ENCODE measurements at places on chromosomes 1 and 21.

- no peak for DNase-seq
Measured at GRCh38 chr1:241332037-241332409, 25.0 kb downstream of the RGS7 start.

DNA sequence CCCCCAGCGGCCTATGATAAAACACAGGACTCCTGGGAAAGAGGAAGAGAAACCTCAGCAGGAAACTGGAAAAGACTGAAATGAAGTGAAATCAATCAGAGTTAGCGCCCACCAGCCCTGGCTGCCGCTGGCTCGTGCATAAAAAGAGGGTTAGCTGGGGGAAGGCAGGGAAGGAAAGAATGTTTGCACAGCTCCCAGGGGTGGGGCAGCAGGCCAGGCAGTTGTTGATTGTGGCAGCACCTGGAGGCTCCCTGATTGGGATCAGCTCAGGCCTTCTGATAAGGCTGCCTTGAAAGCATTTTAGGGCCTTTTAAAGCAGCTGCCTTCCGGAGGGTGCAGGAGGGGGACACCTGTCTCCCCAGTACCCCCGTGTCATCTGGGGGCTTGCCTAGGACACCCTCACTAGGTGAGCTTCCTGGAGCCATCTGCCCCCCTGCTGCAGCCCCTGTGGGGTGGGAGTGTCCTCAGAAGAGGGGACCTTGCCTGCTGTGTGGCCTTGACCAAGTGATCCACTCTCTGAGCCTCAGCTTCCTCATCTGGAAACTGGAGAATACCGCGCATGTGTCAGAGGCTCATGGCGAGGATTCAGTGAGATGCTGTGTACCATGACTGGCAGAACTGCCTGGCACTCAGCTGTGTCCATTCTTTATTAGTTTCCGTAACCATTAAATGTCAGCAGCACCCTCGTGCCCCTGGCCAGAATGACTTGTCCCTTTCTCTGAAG is 6.6 kb downstream of the EPHB2 start:
- DNase-seq: no peak

DNA sequence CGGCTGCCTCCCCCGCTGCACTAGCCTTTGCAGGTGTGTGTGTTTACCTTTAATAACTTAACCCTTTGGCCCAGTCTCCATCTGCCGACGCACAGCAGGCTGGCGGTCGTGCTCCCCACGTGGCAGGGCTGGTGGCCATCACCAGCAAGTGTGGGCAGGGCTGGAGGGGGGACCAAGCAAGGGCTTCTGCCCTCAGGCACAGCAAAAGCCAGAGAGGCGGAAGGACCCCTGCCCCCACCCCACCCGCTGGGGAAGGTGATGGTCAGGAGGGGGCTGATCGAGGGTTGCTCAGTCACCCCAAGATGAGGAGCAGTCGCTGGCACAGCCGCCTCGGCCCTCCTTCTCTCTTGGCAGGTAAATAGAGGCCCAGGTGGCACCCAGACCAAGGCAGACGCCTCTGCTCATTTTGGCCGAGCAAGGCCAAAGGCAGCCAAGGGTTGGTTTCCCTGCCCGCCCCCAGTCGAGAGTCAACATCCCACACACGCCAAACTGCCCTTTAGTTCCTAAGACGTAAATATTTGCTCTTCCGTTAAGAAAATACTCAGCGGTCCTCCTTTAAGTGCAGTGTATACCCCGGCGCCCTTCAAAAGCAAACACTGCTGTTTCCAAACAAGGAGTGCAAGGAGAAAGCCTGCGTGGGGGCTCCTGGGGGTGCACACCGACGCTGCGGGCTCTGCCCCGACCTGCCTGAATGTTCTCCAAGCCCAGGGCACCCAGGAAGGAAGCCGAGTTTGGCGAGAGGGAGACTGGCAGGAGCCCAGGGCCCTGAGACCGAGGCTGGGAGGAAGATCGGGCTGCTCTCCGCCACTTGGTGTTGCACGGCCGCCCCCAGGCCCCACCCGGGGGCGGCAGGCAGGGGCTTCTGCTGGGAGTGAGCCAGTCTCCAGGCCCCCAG is 82.7 kb downstream of the SIK1 start:
- no peak for DNase-seq

- no peak for DNase-seq
Measured at GRCh38 chr1:225539069-225539468, 111.2 kb upstream of the LBR start.

DNA sequence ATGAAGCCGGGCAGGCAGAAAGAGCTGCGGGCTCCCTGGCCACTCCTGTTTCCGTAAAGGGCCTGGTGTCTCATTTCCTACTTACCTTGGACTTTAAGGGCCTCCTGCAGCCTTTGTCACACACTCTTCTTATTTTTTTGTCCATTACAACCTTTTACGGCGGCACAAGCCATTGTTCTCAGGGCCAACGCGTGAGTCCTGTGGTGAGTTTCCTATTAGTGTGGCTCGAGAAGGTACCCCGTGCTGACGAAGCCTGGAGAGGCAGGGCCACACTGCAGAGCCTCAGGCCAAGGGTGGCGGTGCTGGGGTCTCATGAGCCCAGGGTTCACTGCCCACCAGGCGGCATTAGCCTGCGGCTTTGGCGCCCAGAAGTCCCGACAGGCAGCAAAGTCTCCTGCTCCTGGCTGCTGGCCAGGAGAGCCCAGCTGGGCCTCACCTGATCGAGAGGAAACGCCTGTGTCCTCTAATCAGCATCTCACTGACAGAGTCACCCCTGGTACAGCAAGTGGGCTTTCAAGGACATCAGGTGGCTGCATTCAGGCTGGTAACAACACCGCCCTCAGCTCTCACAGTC is 62.0 kb downstream of the SIK1 start:
- DNase-seq: no peak

Data from NK-92 treated with Interleukin-12 subunit alpha and Interleukin-12 subunit beta, amount 100 ng/mL, for 24 hours (cell line).